ENCODE measurements at places on chromosomes 1 and 21.

DNA sequence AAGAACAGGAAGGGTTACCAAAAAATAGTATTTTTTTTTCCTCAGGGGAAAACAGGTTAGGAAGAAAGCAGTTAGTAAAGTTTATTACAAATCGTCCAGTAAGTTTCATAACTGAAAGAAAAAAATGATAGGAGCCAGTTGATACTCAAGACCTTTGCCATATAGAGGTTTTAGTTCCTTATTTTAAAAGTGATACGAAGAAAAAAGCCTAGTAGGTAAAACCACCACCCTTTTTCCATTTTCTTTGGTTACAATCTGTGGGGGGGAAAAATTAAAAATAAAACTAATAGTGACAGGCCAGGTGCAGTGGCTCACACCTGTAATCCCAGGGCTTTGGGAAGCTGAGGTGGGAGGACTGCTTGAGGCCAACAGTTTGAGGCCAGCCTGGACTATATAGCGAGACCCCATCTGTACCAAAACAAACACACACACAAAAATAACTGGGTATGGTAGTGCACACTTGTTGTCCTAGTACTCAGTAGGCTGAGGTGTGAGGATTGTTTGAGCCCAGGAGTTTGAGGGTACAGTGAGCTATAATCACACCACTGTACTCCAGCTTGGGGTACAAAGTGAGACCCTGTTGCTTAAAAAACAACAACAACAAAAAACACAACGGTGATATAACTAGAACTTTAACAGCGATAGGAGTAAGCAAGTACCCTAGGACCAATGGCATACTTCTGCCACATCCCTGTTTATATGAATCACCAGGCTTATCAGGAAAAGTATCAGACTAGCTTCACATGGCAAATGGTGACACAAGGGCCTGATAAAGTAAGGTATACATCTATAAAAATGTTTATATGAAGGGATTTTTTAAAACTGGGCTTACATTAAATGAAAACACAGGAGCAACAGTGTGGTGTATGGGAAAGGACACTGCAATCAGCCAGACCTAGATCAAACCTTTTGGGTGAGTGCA, 5.4 kb downstream of the TMEM59 start:
- no peak for DNase-seq

DNA sequence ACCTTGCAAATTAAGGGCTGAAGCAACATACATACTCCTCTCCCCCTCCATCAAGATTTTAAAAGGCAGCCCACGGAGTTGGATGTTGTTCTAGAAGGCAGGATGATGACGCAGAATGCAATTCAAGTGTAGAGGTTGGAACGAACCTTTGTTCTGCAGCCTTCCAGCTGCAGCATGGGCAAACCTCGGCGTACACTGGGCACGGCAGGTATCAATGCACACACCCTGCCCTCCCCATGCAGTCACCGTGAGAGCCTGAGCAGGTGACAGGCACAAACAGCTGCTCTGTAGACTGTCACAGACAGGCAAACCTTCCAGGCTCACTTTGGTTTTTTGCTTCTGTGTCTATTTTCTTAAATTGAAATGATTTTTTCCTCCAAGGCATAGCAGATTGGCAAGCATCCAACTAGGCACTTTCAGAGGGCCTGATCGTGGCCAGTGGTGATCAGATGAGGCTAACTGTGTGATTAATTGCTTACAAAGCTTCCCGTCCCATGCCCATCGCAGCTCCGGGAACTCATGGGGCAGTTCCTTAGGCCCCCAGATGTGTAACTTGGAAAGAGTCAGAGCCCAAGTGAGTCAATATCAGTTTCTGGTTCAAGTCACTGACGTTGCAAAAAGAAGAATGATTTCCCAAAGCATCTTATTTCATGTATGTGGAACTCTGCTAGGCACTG, 82.3 kb downstream of the ITPKB start:
- DNase-seq: no peak

DNA sequence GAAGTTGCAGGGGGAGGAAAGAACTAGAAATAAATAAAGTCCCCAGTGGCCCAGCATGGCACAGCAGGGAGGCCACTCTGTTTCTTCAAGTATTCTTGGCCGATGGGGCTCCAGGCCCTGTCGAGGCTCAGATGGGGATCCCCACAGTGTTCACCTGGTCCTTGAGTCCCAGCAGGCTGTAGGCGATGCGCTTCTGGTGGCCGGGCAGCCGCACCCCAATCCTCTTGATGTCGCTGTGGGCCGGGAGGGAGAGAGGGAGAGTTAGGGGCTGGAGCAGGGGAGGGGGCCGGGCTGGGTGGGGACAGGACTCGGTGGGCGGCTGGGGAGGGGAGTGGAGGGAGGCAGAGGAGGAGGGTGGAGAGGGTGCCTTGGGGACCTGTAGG, 30.8 kb downstream of the EPHA2 start:
- no peak for DNase-seq

- DNase-seq: no peak
These were observed 249.4 kb downstream of the DYRK1A start for GRCh38 chr21:37615962-37616361.

DNA sequence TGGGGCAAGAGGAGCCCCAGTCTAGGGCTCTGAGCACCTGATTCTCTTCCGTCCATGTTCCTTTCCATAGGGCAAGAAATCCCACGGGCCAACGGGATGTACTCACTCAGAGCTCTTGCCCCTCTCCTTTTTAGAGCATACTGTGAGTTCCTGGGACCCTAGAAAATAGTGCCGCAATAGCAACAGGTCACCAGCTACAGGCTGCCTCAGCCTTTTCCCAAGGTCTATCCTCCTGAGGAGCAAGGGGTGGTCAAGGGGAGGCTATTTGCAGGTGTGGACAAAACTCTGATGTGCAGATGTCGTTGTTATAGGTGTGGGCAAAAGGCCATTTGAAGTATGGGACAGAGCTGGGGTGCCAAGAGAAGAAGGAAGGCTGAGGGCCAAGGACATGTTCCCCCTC, 1.6 kb upstream of the QSOX1 start:
- no peak for DNase-seq

- DNase-seq: no peak
These were observed 40.8 kb upstream of the A3GALT2 start for GRCh38 chr1:33361532-33362235.

DNA sequence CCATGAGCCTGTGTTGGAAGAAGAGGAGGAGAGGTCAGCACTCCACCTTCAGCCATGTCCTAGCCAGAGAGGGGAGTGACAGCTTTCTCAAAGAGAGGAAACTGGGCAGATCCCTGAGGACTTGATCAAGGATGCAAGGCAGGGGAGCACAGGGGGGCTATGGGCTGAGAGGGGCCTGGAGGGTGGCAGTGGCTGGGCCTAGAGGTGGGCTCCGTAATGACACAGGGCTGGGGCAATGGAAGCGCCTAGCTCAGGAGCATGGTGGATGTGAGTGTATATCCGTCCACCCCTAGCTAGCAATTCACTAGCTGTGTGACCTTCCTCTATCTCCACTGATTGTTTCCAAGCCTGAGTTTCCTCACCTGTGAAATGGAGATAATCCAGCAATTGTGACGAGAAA, 32.6 kb downstream of the NEK2 start:
- no peak for DNase-seq

GRCh38 chr1:243726806-243727502, 123.1 kb downstream of the AKT3 start:
- DNase-seq: no peak

DNA sequence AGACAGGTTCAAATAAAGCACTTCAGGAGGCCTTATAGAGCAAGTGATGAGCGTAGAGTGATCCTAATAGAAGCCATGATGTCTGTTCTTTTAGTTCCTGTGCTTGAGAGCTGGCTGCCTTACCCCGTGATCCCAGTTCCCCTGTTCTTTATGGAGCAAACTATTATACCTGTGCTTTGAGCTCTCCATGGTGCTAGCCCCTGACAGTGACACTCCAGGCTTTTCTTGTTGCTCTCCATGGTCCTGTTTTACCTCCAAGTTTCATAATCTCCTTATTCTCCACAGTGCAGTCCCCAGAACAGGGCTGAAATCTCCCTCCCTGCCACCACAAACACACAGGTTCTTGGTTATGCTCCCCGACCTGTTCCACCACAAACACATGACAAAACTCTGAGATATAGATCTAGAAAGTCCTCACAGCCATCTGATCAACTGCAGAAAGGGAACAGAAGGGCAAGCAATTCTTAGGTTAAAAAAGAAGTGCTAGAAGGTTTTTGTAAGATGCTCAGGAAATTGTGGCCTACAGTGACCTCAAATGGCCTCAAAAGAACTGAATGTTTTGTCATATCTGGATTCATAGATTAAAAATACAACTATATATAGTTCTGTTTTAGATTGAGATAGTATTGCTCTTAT, 6.0 kb downstream of the CADM3 start:
- no peak for DNase-seq

- DNase-seq: no peak
These were observed 19.5 kb upstream of the SELENON start for GRCh38 chr1:25780318-25781129.

GRCh38 chr1:186617926-186618325, 62.3 kb downstream of the PTGS2 start:
- DNase-seq: no peak

GRCh38 chr21:43363506-43364260, 63.2 kb downstream of the SIK1 start:
- DNase-seq: no peak

GRCh38 chr1:222275001-222275728, 272.7 kb downstream of the HHIPL2 start:
- DNase-seq: no peak

DNA sequence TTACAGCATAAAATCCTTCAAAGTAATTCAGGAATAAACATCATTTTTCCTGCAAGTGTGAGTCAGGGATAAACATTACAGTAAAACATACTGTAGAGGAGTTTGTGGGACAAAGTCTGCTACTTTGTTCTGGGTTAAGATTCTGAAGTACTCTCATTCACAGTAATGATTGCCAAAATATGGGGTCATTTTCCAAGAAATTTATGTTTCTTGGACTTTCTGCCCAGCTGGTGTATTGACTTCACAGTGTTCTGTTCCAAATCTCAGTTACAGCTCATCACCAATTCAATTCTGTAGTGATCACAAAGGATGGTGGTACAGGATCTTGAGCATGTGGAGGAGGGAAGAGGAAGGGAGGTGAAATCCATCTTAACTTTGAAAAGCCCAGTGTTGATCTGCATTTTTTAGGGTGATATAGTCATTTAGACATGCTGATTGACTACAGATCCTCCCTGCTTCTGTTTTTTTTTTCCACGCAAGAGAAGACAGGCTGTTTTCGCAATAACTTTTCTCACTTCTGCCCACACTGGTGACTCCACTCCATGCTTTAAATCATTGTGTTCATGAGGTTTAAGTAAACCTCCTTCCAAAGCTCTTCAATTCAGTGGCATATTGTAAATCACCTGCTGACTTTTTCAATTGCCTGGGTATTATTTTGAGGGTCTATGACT, 60.4 kb upstream of the C1orf53 start:
- no peak for DNase-seq

DNA sequence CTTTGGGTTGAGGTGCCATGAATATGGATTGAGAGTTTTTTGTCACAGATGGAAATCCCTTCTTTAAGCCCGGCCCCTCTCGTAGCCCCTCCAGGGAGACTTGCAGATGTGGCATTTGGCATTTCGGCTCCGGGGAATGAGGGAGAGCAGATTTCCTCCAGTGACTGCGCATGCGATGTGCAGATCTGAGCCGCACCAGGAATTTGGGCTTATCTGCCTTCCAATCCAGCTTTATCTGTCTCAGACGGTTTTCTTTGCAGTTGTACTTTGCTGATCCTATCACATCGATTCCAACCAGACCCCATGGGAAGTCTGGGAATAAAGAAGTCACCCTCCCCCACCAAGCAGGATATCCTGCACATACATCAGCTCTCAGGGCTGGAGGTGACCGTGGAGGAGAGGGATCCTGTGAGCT, 11.7 kb downstream of the KIF26B start:
- no peak for DNase-seq

DNA sequence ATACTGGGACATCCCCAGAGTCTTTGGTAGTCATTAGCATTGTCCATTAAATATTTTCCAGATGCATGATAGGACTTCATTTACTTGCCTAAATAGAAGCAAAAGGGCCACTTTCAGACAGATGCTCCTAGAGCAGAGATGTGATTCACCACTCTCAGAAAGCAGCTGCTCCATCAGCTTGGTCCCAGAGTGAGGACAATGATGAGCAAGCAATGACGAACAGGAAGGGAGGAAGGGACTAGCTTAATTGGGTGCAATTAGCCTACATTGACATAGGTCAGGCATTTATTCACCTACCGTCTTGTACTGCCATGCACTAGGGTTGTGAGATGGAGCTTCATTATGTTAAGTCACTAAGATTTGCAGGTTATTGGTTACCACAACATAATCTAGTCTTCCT, 85.1 kb upstream of the PLXNA2 start:
- no peak for DNase-seq

DNA sequence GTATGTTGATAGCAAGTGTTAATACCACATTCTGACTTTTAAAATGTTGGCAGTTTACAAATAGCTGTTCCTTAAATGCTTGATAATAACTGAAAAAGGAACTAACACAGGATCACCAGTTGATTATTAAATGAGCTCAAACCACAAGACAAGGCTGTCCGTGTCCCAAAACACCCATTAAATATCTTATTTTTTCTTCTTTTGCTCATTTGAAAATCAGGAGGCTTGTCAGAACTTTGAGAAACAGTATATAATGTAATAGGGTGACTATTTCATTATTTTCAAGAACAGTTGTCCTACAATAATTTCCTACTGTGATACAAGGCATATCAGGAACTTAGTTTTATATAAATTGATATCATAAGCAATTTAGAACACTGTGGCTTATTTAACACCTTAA, 2.7 kb downstream of the CDKN2C start:
- DNase-seq: no peak

GRCh38 chr1:163173121-163173520, 29.6 kb downstream of the RGS5 start:
- DNase-seq: no peak

- no peak for DNase-seq
These were observed 3.0 kb upstream of the PADI3 start for GRCh38 chr1:17245816-17246325.

GRCh38 chr1:211198111-211198510, 61.1 kb upstream of the RCOR3 start:
- DNase-seq: no peak

DNA sequence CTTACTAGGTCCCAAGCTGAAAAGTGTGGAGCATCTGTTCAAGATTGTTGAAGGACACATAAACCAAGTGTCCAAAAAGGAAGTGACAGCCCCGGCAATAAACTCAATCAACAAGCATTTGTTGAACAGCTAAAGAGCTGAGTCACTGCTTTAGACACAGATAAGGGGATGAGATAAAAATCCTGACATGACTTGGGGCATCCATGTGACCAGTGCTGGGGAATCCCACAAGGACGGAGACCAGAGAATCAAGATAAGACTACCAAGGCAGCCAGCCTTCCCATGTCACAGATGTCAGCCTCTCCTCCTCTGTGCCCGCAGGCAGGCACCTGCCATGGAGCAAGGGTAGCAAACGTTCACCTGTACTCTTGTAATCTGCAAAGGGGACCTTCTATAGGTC, 118.6 kb upstream of the KAZN start:
- DNase-seq: no peak

DNA sequence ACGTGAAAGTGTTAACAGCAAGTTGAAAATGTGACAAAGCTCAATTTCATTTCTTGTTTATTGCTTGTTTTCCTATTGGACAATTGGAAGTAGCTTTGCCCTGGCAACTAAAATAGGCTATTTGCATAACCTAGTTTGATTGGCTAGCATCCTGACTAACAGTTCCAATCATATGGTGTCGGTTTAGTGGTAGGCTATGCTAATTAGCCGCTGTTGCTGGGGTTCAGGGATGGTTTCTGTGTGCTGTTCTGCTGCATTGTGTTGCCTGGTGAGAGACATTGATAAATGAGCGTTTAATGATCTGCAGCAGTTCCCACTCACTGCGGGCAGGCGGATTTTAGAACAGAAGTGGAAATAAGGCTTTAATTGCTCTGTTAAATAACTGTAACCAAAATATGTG, 68.5 kb downstream of the DYRK1A start:
- no peak for DNase-seq
